ENCODE measurements at places on chromosomes 13 and 19. TPM values are rescaled to one million over a fixed set of nuclear protein-coding genes. Genes with fewer than 3 reads are reported as not detected.

- DNase-seq, result no peak
Measured at GRCh38 chr13:80931118-80931517, 590.2 kb upstream of the SPRY2 start.

DNA sequence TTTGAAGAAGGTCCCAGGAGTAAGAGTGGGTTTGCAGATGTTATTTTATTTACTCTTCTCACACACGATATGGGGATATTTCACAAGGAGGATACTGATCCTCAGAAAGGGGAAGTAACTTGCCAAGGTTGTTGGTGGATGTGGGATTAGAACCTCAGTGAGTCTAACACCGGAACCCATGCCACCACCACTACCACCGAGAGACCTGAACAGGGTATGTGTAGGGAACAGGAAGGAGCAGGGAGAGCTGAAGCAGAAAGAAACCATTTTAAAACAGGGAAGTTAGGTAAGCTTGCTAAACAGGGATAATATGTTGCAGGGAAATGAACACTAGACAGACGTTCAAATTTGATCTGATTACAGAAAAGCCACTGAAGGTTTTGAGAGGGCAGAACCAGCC, 11.6 kb upstream of the CEACAM3 start:
- DNase-seq, result no peak

DNA sequence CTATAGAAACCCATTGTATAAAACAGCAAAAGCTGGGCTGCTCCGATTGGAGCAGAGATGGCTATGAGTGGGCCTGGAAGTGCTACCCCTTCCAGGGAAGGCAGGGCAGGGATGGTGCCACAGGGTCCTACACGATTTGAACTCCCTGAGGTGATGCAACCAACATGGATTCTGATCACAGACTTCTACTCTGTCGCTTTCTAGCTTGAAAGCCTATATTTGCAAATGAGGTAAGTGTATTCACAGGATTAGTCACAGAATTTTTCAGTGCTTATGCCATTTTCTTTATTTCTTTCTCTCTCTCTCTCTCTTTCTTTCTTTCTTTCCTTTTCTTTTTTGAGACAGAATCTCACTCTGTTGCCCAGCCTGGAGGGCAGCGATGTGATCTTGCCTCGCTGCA, 179.0 kb downstream of the SPRY2 start:
- no peak for DNase-seq

DNA sequence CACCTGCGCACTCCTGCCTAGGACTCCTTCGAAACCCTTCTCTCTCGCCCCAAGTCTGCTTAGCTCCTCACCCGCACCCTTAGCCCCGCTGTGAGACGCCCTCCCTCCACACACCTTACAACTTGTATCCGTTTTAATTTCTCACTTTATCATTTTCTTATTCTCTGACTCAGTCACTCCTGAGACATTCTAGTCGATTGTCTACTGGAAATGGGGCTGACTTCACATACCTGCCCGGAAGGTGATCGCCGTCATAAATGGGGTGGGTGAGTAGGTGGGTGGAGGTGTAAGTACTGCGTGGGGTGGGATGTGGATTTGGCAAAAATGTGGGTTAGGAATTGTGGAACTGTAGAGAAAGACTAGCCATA, 714 bp downstream of the NDFIP2 start:
- DNase-seq, result no peak

DNA sequence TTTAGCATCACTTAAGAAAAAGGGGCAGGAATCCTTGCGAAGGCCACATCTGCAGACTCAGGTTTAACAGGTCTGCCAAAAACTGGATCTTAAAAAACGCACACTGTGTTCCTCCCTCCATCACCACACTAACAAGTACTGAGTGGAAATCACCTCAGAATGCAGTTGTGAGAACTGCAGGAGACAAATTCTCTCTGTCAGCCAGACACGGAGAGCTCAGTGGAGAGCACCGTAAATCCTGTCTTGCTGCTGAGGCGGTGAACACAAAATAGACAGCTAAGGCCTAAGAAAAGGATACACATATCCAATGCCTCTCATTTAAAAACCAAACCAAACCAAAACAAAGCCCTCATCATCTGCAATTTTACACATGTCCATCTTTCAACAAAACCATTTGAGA, 1287.6 kb downstream of the EFNB2 start:
- DNase-seq, result no peak

DNA sequence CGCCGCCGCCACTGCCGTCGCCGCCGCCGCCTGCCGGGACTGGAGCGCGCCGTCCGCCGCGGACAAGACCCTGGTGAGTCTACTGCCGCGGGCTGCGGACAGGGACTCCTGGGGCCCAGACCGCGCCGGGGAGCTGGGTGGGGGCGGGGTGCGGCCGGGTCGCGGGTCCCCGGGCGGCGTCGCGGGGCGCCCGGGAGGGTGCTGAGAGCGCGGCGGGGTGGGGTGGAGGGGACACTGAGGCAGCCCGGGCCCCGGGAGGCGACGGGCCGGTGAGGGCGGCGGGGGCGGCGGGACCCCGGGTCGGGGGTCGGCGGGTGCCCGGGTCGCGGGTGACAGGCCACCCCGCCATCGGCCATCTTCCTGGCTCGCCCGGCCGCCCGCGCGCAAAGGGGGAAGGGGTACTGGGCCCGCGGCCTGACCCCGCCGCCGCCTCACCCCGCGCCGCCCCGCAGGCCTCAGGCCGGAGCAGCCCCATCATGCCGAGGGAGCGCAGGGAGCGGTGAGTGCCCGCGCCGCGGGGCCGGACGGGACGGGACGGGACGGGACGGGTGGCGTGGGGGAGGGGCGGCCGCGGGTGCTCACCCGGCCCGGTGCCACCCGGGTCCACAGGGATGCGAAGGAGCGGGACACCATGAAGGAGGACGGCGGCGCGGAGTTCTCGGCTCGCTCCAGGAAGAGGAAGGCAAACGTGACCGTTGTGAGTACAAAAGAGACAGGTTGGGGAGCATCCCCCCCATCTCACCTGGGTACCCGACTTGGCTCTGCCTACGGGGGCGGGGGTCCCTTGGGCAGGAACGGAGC, 489 bp downstream of the CCNE1 start:
- no peak for DNase-seq

ZNF45 gene
- 18.4 TPM for total RNA-seq

PSG6 gene
- total RNA-seq, result not detected

NPAS1 gene
- 20.0 TPM for total RNA-seq
